Panc1 (cell line): ENCODE measurements at places on chromosomes 4 and X.

- DNase-seq = no peak
These were observed 8.4 kb upstream of the OPN1LW start for GRCh38 chrX:154135458-154136229.

- no peak for DNase-seq
These were observed 69.4 kb upstream of the ZNF518B start for GRCh38 chr4:10526429-10527222.

- DNase-seq = no peak
These were observed 107.6 kb downstream of the USP46 start for GRCh38 chr4:52551487-52551886.

- DNase-seq = no peak
These were observed 11.4 kb downstream of the L1CAM start for GRCh38 chrX:153874366-153875125.

GRCh38 chr4:85448906-85449890 lies 25.8 kb upstream of the ARHGAP24 start:
- no peak for DNase-seq

DNA sequence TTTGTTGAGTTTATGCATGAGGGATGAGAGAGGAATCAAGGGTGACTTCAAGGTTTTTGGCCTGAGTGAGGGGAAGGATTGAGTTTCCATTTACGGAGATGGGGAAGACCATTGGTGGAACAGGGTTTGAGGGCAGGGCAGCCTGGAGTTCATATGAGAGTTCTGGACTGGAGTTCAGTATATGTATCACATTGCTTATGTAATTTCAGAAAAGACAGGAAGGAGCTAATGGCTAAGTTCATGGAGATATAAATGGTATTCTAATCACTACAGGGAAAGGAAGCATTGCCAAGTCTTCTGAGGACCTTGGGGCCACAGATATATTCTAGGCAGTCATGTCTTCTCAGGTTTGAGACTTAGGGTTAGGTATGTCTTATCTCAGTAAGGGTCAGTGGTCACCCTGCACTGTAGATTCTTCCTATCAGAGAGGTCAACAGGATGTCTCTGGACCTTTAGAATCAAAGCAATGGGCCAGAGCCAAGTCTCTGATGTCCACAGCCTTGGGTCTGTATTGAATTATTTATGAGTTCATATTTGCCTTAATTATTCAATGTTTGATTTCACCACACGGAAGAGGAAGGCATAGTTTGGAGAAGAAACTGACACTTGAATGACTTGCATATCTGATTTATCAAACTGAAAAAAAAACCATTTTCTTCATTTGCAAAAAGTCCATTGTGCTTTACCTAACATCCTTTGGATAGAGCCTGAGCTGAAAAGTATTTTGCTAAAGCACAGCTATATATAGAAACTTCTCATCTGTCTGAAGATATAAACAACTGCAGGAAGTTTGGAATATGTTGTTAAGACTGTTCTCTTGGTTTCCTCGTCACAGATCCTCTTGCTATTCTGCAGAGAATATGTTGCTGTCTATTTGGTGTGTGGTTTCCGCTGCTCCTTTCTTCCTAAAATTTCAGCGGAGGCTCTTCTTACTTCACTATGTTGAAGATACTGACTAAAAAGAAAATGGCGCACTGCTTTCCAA lies 139.5 kb downstream of the PDGFRA start:
- DNase-seq = no peak

DNA sequence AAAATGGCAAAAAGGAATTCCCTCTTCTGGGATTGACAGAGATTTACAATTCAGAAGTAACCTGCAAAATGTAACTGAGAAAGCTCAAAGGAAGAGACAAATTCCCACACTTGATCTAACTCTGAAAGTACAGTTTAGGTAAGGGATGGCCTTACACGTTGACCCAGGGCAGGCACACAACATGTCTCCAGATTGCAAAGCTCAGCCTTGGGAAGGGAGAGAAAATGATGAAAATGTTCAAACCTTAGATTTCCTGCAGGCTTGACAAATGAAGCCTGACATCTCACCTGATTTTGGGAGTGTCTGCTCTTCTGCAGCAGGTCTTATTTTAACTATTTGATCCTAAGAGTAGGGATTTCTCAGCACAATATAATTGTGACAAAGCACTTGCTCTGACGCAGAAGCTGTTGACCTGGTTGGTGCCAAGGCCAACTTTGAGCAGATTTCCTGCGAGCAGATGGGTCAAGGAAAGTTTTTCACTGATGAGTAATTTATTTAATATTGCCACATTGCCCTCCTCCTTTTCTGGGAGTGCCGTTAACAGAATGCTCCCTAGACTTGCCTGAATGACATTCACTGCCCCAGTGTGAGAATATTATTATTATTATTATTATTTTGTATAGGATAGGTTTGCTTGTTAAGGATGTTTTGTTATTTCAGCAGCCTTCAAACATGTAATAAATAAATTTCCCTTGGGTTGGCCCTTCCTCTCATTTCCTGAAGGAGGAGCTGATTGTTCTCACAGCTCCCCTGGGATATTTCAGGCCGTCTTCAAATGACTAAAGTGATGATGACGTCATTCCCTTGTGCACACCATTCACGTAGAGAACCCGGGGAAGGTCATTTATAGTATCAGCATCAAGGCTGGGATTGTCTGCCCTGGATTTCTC lies 157.1 kb downstream of the VEGFC start:
- DNase-seq = peak; percentile 10

DNA sequence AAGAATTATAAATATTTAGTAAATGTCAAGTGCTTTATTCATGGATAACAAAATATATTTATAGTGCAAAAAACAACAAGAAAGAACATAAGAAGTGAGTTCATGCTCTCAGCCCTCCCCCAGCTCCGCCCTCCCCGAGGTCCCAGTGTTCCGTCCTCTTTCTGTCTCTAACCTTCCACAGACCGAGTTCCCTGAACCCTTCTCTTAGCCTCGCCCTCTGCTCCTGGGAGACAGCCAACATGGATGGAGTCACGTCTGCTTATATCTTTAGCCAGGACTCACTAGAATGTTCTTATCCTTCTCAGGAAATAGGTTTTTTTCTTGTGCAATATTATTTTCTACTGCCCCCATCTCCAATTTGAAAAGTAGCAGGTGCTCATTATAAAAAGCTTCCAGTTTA lies 40.1 kb upstream of the HELT start:
- DNase-seq = no peak

DNA sequence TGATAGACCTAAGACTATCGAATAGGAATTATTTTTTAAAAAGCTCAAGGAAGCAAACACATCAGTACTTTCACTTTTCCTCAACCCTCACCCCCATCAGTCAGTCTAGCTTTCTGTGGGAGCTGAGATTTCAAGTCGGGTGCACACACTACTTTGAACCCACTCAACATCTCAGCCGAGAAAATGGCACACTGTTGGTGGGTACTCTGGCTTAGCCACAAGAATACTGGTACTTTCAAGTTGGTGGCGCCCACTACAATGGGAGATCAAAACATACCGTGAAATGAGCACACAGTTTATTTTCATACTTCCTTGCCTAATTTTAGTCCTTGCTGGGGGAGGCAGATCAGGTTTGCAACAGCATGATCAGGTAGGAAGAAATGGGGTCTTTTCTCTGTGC lies 10.2 kb downstream of the CD40LG start:
- no peak for DNase-seq

DNA sequence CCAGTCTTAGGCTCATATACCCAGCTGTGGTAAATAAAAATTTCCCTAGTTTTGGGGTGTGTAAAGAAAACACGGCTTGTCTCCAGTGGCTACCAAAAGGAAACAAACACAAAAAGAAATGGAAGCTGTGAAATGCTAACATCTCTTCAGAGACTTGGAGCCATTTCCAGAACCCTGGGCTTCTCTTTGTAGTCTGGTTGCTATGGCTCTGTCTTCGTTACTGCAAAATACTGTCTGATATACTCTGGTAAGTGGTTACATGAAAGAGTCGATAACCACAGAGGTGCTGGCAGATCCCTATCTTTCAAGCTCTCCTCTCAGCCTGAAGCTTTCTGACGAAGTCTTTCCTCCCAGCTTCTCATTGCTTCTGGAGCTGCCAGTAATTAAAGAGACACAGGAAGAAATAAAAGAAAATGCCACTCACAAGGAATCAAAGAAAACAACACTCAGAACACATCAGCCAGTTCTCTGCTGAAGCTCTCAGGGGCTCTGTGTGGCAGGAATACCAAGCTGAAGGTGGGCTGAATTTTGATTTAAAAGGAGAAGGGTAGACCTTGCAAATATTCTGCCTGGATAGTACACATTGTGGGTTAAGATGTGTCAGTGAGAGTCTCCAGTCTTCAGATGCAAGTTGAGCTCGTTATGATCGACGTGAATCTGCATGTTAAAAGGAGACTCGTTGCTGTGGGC lies 107.6 kb upstream of the FAM9C start:
- DNase-seq = no peak

DNA sequence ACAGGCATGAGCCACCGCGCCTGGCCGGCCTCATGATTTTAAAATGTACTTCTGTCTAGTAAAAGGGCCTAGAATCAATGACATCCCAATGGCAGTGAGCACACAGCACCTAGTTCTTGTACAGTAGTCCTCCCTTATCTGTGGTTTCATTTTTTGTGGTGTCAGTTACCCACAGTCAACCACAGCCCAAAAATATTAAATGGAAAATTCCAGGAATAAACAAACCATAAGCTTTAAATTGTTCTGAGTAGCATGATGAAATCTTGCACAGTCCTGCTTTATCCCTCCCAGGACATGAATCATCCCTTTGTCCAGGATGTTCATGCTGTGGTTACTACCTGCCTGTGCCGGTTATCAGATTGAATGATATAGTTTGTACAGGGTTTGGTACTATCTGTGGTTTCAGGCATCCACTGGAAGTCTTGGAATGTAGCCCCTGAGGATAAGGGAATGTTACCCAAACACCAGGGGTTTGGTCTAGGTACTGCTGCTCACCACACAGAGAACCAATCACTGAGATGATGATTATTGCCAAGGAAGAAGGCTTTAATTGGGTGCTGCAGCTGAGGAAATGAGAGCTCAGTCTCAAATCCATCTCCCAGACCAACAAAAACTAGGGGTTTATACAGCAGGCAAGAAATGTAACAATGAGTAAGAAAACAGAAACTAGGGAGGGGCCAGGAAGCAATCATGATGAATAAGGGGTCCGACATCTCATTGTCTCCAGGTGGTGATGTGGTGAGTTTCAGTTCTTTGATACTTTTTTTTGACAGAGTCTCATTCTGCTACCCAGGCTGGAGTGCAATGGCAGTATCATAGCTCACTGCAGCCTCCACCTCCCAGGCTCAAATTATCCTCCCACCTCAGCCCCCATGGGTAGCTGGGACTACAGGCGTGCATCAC lies 16.2 kb upstream of the FHL1 start:
- peak; percentile 35 for DNase-seq

DNA sequence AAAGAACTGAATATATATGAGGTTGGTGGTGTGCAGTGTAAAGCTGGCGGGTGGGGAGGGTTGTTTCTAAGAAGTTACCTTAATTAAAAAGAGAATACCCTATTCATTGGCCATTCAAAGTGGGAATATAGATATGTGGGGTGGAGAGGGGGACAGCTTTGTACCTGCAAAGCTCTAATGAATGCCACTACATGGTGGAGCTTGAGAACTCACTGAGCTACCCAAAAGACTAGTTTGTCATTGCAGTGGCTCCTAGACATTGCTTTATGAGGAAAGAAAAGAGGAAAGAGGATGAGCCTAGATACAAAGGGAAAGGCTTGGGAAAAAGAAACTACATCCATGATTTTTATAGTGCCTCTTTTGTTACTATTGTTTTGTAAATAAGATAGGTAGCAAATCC lies 209.9 kb upstream of the SPRY1 start:
- no peak for DNase-seq

DNA sequence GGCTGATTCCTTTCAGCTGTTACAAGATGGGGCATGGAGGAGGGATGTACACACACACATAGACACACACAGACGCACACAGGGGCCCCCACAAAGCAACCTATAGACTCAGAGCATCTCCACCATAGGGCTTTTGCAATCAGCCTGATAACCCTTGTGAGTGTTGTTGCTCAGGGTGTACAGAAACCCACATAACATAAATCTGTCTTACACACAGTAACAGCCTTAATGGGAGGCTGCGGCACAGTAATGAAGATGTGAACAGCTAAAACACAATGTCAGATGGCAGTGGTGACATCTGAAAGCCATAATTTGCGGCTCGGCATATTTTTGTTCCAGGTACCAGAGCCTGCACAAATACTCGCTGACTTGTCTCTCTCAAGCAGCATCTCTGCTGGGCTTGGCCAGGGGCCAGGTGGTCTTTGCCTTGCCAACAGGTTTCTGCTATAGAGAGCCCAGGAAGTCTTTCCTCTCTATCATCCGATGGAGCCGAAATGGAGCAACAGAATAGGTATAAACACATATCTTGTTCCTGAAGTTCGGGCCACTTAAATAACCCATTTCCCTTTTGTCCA lies 357.2 kb upstream of the GATB start:
- DNase-seq = no peak

DNA sequence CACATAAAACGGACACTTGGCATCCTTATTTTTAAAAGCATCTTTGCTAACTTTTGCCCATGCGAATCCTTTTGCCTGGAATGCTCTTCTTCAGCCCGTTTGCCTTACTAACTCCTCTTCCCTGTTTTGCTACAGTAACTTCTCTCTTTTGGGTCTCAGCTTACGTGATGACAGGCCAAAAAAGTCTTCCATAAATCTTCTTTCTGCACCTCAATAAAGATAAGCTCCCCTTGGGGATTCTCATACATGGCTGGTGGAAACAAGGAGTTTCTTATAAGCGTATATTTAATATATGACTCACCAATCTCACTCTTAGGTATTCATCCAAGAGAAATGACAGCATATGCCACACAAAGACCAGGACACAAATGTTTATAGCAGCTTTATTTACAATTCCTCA lies 192.7 kb downstream of the RCHY1 start:
- DNase-seq = no peak

DNA sequence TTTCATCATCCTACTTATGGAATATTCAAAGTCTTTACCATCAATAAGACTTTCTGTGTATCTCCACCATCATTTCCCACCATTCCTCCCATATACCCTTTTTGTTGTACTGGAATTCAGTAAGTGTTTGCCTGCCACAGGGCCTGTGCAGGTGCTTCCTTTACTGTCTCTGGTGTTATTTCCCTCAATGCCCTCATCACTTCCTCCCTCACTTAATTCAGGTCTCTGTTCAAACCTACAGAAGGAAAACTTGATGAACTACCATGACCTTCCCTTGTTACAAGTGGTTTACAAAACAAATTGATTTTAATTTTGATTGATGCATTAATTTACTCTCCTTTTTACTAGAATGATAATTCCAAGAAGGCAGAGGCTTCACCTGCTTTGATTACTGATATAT lies 159.5 kb upstream of the FAT4 start:
- no peak for DNase-seq

GRCh38 chrX:25665431-25665830 lies 472.7 kb upstream of the MAGEB18 start:
- DNase-seq = no peak

GRCh38 chr4:152672206-152673092 lies 7.3 kb downstream of the TMEM154 start:
- no peak for DNase-seq

DNA sequence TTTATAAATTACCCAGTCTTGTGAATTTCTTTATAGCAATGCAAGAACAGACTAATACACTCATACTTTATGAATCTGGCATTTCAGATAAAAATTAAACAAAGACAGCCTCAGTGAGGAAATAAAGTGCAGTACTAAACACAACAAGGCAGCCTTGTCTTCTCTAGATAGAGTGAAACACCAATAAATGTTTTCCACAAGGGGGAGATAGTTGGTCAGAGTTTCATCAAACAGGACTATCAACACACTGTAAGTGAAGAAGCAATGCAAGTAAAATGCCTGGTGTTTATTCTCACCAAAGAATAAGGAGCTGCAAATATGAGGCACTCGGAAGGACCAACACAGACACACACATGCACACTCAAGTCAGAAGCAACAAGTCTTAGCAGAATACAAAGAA lies 62.8 kb downstream of the FAM9B start:
- peak; percentile 10 for DNase-seq

- no peak for DNase-seq
These were observed 18.8 kb upstream of the CHRNA9 start for GRCh38 chr4:40316333-40316781.
